ENCODE measurements at places on chromosomes 1 and 21.

- DNase-seq, result no peak
Observed at GRCh38 chr1:109395602-109396512, 1.9 kb downstream of the SORT1 start.

DNA sequence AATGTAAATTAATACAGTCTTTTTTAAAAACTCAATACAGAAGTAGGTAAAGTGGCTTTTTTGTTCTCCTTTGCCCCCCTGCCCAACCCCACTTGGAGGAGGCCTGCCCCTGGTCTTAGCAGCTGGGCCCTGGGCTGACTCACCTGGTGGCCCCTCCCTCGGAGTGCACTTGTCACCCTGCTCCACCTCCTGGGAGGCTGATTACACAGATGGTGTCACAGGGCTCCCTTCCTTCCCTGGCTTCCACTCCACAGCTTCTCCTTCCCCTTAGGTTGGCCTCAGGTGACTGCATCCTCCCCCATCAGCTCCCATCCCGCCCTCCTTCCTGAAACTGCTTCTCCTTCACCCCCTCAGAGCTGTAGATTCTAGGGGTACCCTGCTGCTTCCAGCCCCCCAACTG, 11.7 kb upstream of the CAPN9 start:
- DNase-seq, result no peak

- DNase-seq, result no peak
Observed at GRCh38 chr1:108583757-108584427, 24.0 kb downstream of the EEIG2 start.

GRCh38 chr1:246367041-246367440, 140.0 kb downstream of the SMYD3 start:
- no peak for DNase-seq

GRCh38 chr1:85274969-85275453, 1.4 kb downstream of the BCL10 start:
- DNase-seq, result no peak

DNA sequence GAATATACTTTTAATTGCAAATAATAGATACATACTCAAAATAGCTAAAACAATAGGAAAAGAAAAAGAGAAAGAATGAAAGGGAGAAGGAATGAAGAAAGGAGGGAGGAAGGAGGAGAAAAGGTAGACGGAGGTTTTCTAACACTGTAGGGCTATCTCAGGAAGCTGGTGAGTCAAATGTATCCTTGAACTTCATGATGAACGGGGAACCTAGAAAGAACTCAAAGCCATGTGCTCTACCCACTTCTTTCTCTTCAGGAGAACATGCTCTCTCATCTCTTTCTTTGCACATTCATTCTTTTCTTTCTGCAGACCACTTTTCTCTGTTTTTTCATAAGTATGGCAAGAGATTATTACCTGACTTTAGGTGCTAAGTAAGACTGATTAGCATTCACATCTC, 37.3 kb upstream of the ZNF644 start:
- DNase-seq, result no peak

GRCh38 chr1:1225238-1225845, 6.5 kb downstream of the SDF4 start:
- no peak for DNase-seq

DNA sequence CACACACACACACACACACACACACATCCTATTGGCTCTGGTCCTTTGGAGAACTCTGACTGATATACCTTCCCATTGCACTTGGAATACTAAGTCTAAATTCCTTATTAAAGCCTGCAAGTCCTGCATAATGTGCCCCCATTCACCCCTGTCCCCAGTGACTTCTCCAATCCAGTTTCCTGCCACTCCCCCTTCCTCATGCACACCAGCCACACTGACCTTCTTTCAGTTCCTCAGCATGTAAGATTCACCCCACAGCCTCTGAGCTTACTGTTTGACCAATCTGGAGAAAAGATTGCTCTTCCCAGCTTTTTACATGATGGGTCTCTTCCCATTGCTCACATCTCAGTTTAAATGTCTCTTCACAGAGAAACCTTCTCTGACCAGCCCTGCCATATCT, 146.6 kb downstream of the TBX15 start:
- no peak for DNase-seq

DNA sequence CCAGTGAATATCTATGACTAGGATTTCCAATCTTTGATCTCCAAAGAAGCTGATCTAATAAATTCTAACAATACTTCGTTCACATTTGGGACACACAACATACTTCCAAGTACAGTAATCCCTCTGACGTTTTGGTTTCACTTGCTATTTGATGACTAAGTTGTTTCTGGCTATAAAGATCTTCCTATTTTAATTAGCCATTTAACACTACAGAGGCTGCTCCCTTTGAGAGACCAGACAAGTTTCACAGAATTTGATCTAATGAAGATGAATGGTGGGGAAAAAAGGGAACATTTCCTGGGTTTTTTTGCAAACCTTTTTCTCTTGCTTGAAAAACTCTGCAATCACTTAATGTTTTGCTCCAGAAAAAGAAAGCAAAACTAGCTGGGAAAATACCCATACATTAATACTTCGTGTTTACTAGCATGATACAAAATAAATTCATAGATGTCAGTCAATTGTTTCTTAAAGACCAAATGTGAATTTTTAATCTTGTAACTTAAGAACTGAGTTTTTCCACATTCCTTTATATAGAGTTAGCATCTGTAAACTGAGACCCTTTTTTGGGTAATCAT, 28.0 kb upstream of the GLIS1 start:
- no peak for DNase-seq

GRCh38 chr1:41009466-41009865, 12.1 kb downstream of the SLFNL1 start:
- DNase-seq, result no peak

DNA sequence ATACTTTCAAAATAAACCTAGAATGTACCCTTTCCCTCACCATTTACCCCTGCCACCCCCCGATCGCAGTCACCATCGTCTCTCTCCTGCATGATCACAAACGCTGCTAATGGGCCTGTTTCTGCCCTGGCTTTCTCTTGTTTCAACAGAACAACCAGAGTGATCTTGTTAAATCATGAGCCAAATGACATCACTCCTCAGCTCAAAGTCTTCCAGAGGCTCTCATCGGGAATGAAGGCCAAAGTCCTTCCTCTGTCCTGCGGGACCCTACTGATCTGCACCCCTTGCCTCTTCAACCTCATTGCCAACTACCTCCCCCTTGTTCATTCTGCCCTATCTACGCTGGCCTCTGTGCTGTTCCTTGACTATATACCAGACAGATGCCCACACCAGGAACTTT, 39.4 kb upstream of the PTGFRN start:
- DNase-seq, result no peak

GRCh38 chr1:39183503-39184353, 20.8 kb upstream of the MACF1 start:
- peak; percentile 74 for DNase-seq

DNA sequence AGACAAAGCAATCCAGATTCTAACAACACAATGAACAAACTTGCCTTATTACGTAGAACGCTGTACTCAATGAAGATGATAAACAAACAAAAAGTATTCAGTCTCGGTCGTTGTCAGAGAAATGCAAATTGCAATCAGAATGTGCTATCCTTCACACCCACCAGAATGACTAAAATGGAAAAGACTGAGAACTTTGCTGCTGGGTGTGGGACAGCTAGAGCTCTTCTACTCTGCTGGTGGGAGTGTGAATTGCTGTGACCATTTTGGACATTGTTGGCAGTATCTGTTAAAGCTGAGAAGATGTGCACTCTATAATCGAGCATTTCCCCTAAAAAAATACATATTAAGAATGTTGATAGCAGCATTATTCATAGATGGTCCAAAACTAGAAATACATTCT, 111.4 kb downstream of the PEX14 start:
- DNase-seq, result no peak

DNA sequence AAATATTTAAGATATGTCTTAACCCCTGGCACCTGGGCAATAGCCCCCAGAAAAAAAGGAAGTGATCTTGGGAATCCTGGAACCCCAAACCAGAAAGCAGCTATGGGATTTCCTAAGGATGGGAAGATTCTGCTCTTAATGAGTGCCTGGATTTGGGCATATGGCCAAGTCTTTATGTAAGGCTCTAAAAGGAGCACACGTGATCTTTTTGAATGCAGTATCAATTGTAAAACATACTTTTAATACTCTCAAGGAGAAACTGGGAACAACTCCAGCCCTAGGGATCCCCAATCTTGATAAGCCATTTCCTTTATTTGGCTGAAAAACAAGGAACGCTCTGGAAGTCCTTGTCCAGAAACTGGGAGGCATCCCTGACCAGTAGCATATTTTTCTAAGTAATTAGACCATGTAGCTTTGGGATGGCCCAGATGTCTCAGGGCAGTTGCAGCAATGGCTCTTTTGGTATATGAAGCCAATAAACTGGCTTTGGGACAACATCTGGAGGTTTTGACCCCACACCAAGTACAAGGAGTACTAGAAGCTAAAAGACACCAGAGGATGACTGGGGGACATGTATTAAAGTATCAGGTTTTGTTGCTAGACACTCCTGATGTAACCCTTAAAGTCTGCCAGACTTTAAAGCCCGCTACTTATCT, 80.9 kb upstream of the KIAA0040 start:
- no peak for DNase-seq

DNA sequence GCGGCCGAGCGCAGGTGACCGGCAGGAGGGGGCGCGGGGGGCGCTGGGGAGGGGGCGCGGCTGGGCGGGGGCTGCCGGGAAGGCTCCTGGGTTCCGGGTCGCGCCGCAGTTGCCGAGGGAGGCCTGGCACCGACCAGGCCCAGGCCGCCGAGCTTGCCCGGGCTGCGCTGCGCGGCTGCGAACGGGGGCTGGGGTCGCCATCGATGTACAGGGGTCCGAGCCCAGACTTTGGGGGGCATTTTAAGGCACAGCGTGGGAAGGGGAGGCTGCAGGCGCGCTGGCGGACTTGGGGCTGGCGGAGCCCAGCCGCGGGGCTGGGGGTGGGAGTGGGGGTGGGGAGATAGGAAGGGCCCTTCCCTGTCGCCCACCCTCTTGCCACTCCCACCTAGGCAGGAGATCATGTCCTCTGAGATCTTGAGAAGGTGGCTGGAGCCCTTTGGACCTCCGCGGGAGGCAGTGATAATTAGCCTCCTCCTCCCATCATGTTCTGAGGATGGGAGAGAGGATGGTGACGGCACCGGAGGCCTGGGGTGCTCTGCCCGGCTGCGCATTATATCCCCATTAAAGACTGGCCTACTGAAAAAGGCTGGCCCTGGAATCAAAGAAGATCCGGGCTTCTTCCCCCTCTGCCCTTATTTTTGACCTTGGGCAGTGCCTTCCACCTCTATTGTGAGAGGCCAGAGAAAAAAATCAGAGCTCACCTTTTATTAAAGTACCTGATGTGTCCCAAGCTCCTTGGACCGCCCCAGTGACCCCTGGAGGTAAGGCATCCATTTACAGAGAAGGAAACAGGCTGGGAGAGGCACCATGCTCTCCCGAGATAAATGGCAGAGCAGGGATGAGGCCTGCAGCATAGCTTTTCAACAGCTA, 497 bp downstream of the FBXO44 start:
- DNase-seq, result no peak

- peak; percentile 56 for DNase-seq
Observed at GRCh38 chr1:41626616-41627375, 142.3 kb upstream of the EDN2 start.

- no peak for DNase-seq
Observed at GRCh38 chr1:62926681-62927252, 142.8 kb downstream of the ATG4C start.

DNA sequence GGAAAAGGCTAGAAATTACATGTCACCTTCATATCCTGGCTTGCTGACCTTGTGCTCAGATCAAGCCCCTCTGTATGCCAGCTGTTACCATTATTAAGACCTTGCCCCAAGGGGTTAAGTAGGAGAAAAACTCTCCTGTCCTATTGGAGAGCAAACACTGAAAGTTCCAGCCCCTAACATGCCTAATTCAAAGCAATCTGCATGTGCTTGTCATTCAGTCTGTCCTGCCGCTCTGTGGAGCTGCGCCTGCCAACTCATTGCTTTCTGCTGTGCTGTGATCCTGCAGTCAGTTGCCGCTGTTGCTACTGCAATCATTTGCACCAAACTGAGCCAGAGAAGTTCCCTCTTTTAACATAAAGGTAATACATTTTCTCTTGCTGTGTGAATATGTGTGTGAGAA, 113.4 kb downstream of the DISP1 start:
- no peak for DNase-seq

DNA sequence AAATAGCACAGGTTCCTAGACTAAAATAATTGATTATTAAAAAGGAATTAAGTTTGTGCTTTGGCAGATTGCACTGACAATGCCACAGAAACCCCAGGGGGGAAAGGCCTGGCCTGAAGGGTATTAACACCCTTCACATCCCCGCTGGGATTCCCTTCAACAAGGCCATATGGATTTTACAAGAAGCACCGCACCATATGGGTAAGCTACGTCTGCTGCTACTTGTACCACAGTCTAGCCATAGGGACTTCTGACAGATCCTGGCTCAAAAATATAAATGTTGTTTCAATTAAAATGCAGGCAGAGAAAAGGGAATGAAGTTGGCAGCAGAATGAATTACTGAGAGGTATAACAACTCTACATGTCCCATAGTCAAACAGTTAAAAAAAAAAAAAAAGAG, 101.0 kb downstream of the DENND1B start:
- no peak for DNase-seq

- DNase-seq, result no peak
Observed at GRCh38 chr1:93701629-93702028, 20.0 kb upstream of the BCAR3 start.

DNA sequence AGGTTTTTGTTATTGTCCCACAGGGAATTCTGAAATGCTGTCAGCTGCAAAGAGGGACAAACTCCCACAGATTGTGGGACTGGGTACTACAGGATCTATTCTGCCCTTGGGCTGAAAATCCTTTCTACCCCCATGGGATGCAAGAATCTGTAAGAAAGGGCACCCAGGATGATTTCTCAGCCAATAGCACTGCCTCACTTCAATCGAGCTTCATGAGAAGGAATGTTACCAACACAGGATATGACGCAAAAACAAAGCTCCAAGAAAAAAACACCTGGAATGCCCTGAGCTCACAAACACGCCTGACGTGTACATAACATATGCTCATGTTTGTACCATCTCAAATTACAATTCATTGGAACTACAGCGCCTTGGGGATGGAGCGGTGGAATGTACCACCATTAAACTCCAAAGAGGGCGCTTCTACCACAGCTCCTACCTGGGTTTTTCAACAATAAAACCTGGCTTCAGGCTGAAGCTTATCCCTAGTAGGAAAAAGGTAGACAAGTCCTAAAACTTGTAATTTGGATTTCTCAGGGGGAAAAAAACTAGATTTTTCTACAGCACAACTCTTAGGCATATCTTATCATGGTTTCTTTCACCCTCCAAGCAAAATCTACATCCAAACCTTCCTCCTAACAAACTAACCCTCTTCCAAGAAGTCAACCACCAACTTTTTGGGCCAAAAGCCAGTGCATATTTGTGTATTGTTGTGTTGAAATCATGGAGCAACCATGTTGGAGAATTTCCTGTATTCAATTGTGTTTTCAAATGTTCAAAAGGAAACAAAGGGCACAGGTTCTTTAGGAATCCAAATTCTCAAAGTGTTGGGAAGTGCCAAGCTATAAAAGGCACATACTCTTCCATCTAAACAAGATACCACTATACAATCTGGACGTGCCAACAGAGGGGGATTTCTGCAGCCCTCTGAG, 78.9 kb downstream of the TGFBR3 start:
- no peak for DNase-seq
